Activated CD4-positive, alpha-beta T cell treated with anti-CD3 and anti-CD28 coated beads for 36 hours (primary cell): ENCODE measurements at places on chromosomes 4 and X. TPM values are rescaled to one million over a fixed set of nuclear protein-coding genes. Genes with fewer than 3 reads are reported as not detected.

The SSX2B gene
- total RNA-seq = not detected

DNA sequence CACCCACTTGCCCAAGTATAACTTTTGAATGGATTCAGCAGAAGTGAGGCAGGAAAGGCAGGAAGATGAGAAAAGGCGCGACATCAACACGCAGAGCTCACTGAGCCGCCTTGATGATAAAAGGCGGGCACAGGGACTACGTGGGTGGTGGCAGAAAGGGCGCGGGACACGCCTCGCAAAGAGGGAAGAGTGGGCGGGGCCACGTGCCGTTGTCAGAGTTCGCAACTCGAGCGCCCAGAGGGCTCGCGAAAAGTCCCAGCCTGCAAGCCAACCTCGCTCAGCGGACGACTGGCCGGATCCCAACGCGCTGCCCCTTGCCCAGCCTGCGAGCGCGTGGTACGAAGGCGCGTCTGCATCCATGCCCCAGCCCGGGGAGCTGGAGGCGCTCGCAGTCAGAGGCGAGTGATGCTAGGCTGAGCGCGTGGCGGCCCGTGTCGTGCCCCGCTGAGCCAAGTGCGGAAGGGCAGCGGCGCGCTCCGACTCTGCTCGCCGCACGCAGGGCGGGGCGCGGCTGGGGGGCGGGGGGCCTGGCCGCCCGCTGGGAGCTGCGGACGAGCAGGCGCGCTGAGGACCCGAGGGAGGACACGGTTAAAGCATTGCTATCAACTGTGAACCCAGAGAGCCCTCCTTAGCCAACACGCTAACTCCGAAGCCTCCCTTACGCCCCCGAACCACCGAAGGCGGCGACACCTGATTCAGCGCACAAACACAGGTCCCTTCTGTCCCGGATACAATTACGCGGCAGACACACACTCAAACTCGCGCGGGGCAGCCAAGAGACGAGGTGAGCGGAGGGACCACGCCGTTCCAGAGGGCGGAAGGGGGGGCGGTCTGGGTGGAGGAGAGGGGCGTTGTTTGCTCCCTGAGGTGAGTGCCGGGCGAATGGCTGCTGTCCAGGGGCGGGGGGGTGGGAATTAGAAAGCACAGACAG is at the start of gene UGT8:
Gene UGT8 (plus strand): TSS at position 617 of the 931 bp plus-strand sequence. CDS start 24,074 bp downstream, outside the sequence.
- no peak within 1 kb of the TSS for H3K27ac ChIP-seq
- H3K4me1 ChIP-seq = peaks cover 14% of the 10 kb centered on the region
- H3K27me3 ChIP-seq = peaks cover 41% of the 10 kb centered on the region
- peak; percentile 73 for DNase-seq

DNA sequence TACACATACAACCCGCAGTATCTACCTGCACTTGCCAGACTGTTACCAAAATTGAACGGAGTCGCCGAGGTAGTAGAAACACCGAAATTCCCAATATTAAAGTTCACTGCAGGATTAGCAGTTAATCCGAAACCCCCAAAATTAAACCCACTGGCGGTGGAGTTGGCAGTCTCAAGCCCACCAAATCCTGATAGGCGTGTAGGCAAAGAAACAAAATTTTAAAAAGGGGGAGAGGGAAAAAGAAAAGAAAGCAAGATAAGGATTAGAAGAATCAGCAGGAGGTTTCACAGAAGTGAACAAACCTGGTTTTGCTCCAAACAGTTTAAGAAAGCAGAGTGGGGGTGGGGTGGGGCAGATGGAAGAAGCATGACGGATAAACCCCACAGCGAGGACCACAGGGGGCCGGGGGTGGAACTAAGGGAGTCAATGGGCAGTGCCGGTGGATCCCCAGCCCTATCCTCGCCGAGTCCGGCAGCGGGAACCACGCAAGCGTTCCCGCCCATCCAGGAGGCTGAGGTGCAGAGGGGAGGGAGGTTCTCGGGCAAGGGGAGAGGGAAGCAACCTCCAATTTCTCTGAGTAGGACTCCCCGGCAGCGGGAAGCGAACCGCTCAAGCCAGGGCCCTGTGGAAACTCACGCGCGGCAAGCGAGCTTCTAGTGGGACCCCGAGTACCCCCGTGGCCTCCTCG is 599 bp downstream of the NUP54 start:
- peak overlapping the region; percentile 86 for H3K4me3 ChIP-seq
- peak overlapping the region; percentile 89 for H3K27ac ChIP-seq
- no peaks in the 10 kb centered on the region for H3K27me3 ChIP-seq
- peaks cover 22% of the 10 kb centered on the region for H3K36me3 ChIP-seq

- peaks cover 4% of the 10 kb centered on the region for H3K27me3 ChIP-seq
- H3K27ac ChIP-seq = no peak overlapping the region
- no peaks in the 10 kb centered on the region for H3K36me3 ChIP-seq
These were observed 371.8 kb upstream of the NOCT start for GRCh38 chr4:138643827-138644226.

DNA sequence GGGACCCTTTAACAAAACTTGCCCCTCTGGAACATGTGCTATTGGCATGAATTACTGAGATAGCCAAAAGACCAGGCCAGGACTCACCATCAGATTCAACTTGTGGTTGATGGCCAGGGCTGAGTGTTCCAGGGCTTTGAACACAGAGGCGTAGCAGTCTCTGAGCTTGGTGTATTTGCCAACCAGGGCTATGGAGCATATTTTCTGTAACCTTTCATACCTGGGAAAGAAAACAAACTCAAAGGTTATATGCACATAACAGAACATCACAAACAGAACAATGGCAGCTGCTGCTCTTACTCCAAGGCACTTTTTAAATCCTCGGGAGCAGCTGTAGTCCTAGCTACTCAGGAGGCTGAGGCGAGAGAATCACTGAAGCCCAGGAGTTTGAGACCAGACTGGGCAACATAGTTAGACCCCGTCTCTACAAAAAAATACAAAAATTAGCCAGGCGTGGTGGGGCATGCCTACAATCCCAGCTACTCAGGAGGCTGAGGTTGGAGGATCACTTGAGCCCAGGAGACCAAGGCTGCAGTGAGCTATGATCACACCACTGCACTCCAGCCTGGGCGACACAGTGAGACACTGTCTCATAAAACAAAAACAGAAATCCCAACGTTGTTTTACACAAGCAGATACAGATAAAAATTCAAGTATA is 29.3 kb downstream of the CTPS2 start:
- no peak overlapping the region for H3K4me3 ChIP-seq
- H3K27me3 ChIP-seq = no peaks in the 10 kb centered on the region
- DNase-seq = no peak
- H3K4me1 ChIP-seq = no peaks in the 10 kb centered on the region
